Uterine smooth muscle cell (primary cell): ENCODE measurements at places on chromosomes 5 and 9. TPM values are rescaled to one million over a fixed set of nuclear protein-coding genes. Genes with fewer than 3 reads are reported as not detected.

SV2C gene
- under 0.01 TPM in 1 of 2 replicates, not detected in the other for total RNA-seq

C9 gene
- total RNA-seq: 0.55 and 1.1 TPM in 2 replicates

TAS2R1 gene
- total RNA-seq: not detected in 2 replicates

TAF11L10 gene
- total RNA-seq: not detected in 2 replicates

PDCD1LG2 gene
- 10.1 and 13.6 TPM in 2 replicates for total RNA-seq

PRR16 gene
- total RNA-seq: 5.9 and 12.7 TPM in 2 replicates

INSL4 gene
- total RNA-seq: not detected in 2 replicates

PCDHGC3 gene
- total RNA-seq: 39.6 and 44.7 TPM in 2 replicates
